OCI-M1 (cell line): ENCODE measurements at places on chromosomes 13 and 19.
A peak's percentile ranks its signal among the peaks of the same experiment; 100 is the strongest.

DNA sequence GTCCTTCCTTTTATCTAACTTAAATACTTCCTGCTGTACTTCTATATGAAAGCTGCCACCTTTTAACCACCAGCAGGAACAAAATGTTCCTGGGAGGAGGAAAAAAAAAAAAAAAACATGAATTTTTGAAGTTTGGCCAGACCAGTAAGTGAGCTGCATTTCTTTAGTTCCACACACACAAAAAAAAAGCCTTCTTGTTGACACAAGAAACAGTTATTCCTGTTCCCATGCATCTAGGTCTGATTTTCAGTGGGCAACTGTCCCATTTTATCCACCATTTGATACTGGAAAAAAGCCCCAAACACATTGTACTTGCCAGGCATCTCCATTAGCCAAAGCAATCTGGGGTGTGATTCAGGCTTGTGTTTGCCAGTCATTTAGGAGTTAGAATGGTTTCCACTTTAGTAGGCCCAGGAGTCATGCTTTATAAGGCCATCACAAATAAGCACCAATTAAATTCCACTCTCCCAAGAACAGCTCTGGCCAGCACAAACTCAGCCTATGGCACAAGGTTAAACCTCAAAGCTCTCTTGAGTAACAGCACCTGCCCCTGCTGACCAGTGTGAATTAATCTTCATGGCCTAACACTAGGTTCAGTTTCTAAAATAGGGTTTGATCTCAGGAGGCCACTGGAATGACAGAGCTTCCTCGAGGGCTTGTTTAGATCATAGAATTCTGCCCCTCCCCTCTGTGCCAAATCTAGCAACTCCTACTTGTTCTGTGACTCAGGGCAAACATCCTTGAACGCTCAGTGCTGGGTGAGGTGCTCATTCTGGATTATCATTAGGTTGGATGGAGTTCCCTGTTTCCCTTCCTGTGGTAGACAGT, 67.1 kb downstream of the NUFIP1 start:
- DNase-seq: no peak

DNA sequence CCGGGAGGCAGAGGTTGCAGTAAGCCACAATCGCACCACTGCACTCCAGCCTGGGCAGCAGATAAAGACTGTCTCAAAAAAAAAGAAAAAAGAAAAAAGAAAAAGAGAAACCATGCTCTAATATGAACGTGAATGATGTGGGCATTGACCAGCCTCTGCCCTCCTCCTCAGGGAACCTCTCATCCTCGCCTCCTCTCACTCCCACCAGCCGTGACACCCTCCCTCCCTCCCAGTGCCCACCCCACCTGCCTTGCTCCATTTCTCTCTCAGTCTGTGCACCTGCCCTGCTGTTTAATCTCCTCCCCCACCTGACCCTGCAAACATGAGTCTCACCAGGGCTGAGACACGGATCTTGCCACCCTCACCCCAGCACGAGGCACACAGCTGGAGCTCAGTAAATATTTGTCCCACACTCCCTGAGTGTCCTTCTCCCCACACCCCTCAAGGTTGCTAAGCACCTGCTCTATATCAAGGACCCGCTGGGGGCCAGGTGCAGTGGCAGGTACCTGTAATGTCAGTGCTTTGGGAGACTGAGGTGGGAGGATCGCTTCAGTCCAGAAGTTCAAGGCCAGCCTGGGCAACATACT, 7.5 kb upstream of the BCAT2 start:
- no peak for DNase-seq

DNA sequence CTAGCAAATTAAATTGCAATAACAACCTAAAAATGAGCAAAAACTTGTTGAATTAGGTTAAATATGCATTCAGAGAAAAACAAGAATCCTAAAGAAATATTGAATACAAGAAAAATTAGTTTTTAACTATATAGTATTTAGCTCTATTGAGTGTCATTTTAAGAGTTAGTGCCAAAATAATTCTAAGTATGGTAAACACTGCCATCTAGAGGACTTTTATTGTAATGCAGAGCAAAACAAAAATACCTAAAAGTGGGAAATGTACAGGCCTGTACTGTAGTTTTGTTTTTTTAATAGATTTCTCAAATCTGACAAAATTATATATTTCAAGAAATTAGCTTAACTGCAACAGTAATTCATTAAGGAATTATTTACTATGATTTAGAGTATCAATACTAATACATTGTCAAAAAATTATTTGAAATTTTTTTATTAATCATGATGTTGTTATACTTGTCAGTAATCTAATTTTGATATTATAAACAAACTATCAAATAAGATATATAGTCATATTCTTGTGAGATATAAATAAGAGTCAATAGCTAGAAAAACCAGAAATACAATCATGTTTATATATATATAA, 8.2 kb upstream of the PCDH9 start:
- DNase-seq: peak; percentile 72

- DNase-seq: no peak
These were observed 4.0 kb downstream of the KLK14 start for GRCh38 chr19:51078731-51079130.

DNA sequence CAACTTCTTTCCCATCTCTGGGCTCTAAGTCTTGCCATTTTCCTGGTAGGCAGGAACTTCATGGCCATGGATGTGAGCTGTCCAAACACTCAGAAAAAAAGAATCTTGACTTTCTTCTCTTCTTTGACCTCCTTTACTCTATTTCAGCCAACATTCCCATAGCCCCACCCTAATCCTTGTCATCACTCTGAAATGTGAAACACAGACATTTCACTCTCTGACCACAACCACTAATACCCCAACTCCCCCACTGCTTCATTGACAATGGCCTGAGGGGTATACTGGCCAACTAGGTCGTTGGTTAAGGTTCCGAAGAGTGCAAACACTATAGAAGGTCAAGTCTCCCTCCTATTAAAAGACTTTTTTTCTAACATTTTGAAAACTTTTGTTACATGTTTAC, 4.7 kb upstream of the CYP2A13 start:
- DNase-seq: no peak

DNA sequence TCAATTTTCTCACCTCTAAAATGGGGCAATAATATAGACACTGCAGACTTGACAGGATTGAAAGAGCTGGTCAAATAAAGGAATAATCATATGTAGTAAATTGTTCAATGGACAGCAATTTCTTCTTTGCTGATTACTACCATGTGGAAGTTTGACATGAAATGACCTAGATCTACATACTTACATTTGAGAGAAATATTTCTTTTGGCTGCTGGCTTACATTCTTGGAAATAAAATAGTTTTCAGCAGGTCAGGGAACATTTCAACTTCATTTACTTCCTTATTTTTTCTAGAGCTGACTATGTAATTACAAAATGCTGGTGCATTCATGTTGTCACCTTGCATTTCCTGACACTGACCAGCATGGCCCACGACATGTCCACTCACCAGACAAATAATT, 294.6 kb upstream of the MIR17HG start:
- DNase-seq: no peak

DNA sequence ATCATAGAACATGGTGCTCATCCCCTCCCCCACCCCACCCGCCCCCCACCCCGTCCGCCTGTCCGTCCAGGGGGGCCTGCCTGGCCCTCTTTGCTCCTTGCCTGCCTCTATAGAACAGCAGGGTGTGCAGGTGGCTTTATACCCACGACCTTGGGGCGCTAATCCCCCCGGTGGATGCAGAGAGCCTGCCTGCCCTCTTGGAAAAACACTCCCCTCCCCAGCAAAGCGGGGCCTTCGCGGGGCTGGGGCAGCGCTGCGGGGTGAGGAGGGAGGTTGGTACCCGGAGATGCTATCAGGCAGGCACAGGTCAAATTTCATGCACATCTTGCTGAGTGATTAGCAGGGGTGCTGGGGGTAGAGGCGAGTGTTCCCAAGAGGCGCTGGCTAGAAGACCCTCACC, 21.9 kb downstream of the RFX1 start:
- DNase-seq: no peak

DNA sequence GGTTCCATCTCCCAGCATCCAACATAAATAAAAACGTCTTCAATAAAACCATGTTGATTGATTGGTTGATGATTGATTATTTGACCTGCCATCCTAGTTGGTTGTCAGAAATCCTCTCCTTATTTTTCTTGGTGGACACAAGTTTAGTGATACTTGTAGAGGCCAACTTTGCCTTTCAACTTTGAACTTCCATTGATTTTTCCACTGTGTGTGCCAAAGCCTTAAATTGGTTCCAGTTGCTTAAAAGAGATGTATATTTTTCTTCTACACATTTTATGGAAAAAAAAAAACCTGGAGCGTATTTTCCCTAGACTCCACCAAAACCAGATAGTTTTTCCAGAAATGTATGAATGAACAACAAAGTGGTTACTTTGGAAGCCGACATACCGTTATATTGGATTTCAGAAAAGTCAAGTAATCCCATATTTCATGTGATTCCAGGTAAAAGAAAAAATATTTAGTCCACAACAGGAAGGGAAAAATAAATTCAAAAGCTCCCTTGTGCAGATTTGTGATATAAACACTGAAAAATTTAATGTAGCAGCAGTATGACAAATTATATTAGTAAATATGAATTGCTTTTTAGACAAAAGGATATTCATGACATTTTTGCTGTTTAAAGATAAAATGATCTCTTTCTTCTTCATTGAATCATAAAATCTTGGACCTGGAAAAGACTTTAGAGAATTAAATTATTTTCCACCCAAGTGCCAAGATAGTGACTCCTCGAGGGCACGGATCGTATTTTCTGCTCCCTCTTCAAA, 85.2 kb downstream of the MBNL2 start:
- no peak for DNase-seq

DNA sequence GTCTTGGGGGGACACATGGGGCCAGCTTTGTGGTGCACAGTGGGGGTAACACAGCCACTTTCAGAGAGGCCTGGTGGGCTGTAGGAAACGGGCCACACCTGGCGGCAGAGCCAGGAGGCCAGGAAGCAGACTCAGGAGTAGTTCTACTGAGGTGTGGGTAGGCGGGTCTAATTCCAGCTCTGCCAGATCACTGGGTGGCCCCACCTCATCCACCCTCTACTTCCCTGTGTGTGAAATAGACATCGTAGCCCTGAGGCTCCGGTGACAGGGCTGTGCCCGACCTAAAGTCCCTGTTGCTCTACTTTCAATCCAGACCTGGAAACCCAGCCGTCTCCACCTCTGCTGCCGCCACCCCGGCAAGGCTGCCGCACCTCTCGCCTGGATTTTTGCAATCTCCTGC, 4.0 kb downstream of the NKPD1 start:
- no peak for DNase-seq

- DNase-seq: no peak
These were observed 32.9 kb downstream of the TSHZ3 start for GRCh38 chr19:31316201-31316951.

DNA sequence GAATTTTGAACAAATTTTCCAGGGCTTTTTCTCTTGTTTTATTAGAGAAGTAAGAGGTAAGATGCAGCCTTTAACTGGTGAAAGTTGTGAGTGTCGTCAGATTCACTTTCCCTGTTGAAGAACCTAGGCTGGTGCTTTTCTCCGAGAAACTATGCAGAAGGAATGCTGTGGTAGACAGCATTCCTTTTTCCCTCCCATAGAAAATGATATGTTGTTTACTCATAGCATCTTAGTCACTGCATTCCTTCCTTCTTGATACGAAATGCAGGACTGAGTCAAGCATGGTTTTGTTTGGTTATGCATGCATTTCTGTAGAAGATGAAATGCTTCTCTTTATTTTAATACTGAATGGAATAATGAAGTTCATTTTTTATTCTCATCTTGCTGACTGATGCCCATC, 3.4 kb downstream of the ITGBL1 start:
- DNase-seq: no peak

GRCh38 chr19:55145232-55145631, 3.8 kb downstream of the TNNT1 start:
- peak; percentile 84 for DNase-seq

DNA sequence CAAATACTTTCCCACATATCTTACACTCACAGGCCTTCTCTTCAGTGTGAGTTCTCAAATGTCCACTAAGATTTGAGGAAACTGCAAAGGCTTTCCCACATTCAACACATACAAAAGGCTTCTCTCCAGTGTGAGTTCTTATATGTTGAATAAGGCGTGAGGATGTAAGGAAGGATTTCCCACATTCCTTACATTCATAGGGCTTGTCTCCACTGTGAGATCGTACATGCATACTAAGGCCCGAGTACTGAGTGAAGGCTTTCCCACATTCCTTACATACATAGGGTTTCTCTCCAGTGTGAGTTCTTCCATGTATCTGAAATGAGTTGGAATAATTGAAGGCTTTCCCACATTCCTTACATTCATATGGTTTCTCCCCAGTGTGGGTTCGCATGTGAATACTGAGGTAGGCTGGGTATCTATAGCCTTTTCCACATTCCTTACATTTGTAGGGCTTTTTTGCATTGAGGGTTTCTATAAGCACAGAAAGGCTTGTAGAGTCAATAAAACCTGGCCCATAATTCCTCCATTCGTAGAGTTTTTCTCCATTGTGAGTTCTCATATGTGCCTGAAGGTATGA, 9.6 kb downstream of the ZNF426 start:
- DNase-seq: peak; percentile 21

DNA sequence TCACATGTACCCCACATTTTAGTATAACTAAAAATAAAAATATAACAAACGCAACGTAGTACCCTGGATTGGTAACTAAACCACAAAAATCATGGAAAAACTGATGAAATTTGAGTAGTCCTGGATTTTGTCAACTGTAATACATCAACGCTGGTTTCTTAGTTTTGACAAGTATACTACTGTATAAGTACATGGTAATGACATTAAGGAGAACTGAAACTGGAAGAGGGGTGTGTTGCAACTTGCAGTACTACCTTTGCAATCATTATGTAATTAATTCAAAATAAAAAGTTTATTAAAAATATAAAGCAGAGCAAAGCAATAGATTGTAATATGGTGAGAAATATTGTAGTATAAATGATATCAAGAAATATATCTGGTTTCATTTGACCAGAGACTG, 1158.0 kb upstream of the SPRY2 start:
- no peak for DNase-seq

DNA sequence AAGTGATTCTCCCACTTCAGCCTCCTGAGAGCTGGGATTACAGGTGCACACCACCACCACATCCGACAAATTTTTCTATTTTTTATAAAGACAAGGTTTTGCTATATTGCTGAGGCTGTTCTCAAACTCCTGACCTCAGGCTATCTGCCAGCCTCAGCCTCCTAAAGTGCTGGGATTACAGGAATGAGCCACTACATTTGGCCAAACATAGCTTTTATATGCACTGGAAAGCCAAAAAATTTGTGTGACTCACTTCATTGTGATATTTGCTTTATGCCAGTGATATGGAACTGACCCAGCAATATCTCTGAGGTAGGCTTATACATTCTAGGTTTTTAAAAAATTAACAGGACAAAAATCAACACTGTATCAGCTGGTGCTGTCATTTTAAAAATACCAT, 26.8 kb upstream of the ACOD1 start:
- DNase-seq: no peak

GRCh38 chr13:101552286-101552685, 99.8 kb downstream of the ITGBL1 start:
- no peak for DNase-seq

DNA sequence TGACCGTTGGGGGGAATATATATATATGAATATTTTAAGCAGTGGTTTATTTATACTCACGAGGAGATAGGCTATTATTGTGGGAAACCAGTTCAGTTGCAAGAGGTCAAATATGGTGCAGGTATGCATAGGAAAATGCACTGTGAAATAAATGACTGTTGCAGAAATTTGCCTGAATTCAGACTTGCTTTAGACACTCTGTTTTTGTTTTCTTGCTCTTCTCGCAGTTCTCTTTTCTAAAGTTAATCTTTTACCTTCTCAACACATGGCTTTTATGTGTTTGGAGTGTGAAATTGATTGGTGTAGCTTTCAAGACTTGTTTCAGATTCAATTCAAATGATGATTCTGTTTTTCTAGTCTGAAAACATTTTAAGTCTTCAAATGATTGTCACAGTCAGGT, 109.7 kb downstream of the LRCH1 start:
- no peak for DNase-seq
